ENCODE measurements at places on chromosomes 11 and 22. TPM values are rescaled to one million over a fixed set of nuclear protein-coding genes. Genes with fewer than 3 reads are reported as not detected.

- no peaks in the 10 kb centered on the region for H3K27me3 ChIP-seq
- DNase-seq, result no peak
- H3K4me1 ChIP-seq, result no peaks in the 10 kb centered on the region
- H3K36me3 ChIP-seq, result no peaks in the 10 kb centered on the region
- no peak overlapping the region for H3K4me3 ChIP-seq
Measured at GRCh38 chr11:30471244-30471643, 114.9 kb downstream of the MPPED2 start.

DNA sequence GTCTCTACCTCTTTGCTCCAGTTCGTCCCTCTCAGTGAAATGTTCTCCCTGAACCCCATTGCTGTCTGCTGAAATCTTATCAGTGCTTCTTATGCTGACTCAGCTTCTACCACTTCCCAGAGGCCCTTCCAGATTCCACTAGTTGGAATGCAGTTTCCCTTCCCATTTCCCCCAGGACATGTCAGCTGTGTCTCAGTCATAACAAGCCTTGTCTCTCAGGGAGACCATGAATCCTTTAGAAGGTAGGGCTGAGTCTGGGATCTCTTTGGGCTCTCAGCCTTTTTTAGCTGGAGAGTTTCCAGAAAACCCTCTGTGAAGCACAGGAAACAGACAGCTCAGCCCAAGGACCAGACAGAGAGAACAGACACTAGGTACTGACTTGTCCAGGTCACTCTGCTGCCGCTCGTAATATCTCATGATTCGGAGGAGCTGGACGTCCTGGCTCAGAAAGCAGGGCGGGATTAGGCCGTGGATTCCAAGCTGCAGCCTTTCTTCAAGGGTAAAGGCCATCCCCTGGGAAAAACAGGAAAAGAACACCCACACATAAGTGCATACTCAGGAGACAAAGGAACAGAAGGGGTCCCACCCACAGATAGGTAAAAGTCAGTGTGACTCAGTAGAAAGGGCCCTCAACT is 113.0 kb downstream of the ME3 start:
- DNase-seq, result no peak
- no peaks in the 10 kb centered on the region for H3K27me3 ChIP-seq
- H3K36me3 ChIP-seq, result no peaks in the 10 kb centered on the region
- H3K4me3 ChIP-seq, result no peak overlapping the region
- H3K4me1 ChIP-seq, result no peaks in the 10 kb centered on the region
- H3K27ac ChIP-seq, result no peak overlapping the region

- H3K27ac ChIP-seq, result no peak overlapping the region
- peaks cover 72% of the 10 kb centered on the region for H3K4me1 ChIP-seq
- H3K4me3 ChIP-seq, result peak overlapping the region; percentile 81
- no peaks in the 10 kb centered on the region for H3K27me3 ChIP-seq
- H3K36me3 ChIP-seq, result peaks cover 6% of the 10 kb centered on the region
- DNase-seq, result no peak
Measured at GRCh38 chr22:45239681-45240051, 1.0 kb downstream of the KIAA0930 start.

GRCh38 chr11:64849598-64850356 is 5.3 kb upstream of the CDC42BPG start:
- no peak overlapping the region for H3K27ac ChIP-seq
- H3K4me3 ChIP-seq, result no peak overlapping the region
- no peak for DNase-seq

DNA sequence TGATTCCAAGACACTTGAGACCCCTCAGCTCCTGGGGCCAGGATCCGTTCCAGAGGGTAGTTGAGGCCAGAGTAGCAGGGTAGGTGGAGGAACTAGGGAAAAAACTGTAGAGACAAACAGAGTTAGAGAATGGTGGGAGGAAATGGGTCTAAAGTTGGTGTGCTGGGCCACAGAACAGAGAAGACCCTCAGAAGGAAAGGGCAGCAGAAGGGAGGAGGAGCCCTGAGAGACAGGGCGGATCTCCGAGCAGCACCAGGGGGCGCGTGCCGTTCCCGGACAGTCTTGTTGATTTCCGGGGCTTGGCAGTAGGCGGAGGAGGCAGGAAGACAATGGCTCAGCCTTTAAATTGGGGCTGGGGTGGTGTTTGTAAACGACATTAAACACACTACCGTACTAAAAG is 2.4 kb upstream of the CECR2 start:
- peaks cover 9% of the 10 kb centered on the region for H3K4me1 ChIP-seq
- H3K36me3 ChIP-seq, result no peaks in the 10 kb centered on the region
- H3K4me3 ChIP-seq, result no peak overlapping the region
- H3K27me3 ChIP-seq, result peaks cover 44% of the 10 kb centered on the region
- DNase-seq, result no peak

- H3K4me3 ChIP-seq, result no peak overlapping the region
- no peaks in the 10 kb centered on the region for H3K4me1 ChIP-seq
- no peaks in the 10 kb centered on the region for H3K27me3 ChIP-seq
- no peak overlapping the region for H3K27ac ChIP-seq
- no peaks in the 10 kb centered on the region for H3K36me3 ChIP-seq
Measured at GRCh38 chr11:31414338-31414737, 44.7 kb downstream of the DNAJC24 start.

- no peaks in the 10 kb centered on the region for H3K36me3 ChIP-seq
- no peak overlapping the region for H3K27ac ChIP-seq
- H3K4me1 ChIP-seq, result peaks cover 47% of the 10 kb centered on the region
- peaks cover 4% of the 10 kb centered on the region for H3K27me3 ChIP-seq
- no peak for DNase-seq
- H3K4me3 ChIP-seq, result no peak overlapping the region
Measured at GRCh38 chr22:42296381-42296853, 26.0 kb upstream of the TCF20 start.

GRCh38 chr22:24693379-24693778 is 81.1 kb downstream of the PIWIL3 start:
- H3K4me3 ChIP-seq, result no peak overlapping the region
- H3K27ac ChIP-seq, result no peak overlapping the region
- no peaks in the 10 kb centered on the region for H3K27me3 ChIP-seq
- DNase-seq, result no peak

DNA sequence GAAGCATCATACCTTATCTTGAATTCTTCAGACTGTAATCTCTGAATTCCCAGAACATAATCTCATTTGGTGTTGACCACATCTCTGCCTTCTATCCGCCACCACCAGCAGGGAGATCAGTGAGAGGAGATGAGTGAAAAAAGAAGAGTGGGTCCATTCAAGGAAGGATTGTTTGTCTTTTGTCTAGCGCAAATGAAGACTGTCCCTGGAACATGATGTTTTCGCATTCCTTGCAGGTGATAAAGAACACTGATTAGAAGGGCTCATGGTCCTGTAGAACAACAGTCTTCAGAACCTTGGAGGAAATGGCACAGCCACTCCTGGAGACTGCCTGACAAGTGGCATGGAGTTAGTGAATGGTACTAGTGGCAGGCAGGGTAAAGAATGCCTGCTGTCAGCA is 869.6 kb downstream of the JRKL start:
- no peaks in the 10 kb centered on the region for H3K36me3 ChIP-seq
- no peak overlapping the region for H3K4me3 ChIP-seq

GRCh38 chr11:22371160-22371559 is 33.0 kb downstream of the SLC17A6 start:
- H3K4me3 ChIP-seq, result no peak overlapping the region
- DNase-seq, result no peak
- H3K27ac ChIP-seq, result no peak overlapping the region
- H3K4me1 ChIP-seq, result no peaks in the 10 kb centered on the region

DNA sequence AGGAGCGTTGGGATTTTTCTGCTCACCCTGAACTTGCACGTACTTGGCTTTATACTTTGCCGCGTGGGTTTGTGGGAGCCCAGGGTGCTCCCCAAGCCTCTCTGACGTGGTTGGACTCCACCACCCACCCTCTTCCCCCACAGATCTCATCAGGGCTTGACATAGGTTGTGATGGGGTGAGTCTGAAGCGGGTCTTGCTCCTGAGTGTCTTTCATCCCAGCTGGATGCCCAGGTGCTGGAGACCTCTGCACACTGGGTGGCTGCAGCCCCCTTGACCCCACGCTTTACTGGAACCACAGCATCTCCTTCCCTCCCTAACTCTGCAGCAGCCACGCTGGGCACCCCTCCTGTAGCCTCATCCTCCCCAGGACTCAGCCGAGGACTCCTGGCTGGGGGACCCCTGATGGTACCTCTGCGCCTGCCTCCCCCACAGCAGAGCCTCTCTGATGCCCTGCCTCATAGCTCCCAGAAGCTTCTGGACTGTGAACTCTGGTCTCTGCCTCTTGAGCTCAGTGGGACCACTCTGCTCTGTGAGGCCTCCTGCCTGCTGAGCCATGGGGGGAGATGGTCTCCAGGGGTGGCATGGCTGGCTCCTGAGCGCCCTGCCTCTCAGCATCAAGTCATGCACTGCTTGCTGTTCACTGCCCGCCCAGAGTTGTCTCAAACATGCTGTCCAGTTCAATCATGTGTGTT is 45.2 kb downstream of the MYEOV start:
- no peak overlapping the region for H3K4me3 ChIP-seq
- H3K27me3 ChIP-seq, result peaks cover 8% of the 10 kb centered on the region
- no peaks in the 10 kb centered on the region for H3K36me3 ChIP-seq
- no peak overlapping the region for H3K27ac ChIP-seq
- H3K4me1 ChIP-seq, result peaks cover 11% of the 10 kb centered on the region

DNA sequence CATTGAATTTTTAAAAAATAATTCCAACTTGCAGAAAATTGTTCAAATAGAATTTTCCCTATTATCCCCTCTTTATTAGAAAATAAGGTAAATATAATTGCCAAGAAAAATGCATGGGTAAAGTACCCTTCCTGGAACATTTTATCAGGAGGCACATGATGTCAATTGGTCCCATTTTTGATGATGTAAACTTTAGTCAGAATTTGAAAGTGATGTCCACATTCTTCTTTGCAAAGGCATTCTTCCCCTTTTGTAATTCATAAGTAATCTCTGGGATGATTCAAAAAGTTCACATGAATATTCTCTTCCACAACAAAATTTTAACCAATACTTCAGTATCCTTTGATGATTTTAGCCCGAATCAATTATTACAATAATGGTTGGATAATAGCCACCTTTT is 86.9 kb upstream of the ANO3 start:
- no peak overlapping the region for H3K4me3 ChIP-seq
- H3K4me1 ChIP-seq, result no peaks in the 10 kb centered on the region
- no peak overlapping the region for H3K27ac ChIP-seq
- DNase-seq, result no peak
- no peaks in the 10 kb centered on the region for H3K36me3 ChIP-seq

- peaks cover 22% of the 10 kb centered on the region for H3K4me1 ChIP-seq
- peaks cover 19% of the 10 kb centered on the region for H3K36me3 ChIP-seq
- H3K4me3 ChIP-seq, result no peak overlapping the region
- DNase-seq, result no peak
- no peak overlapping the region for H3K27ac ChIP-seq
- H3K27me3 ChIP-seq, result no peaks in the 10 kb centered on the region
Measured at GRCh38 chr11:33064033-33064825, 24.9 kb downstream of the TCP11L1 start.

DNA sequence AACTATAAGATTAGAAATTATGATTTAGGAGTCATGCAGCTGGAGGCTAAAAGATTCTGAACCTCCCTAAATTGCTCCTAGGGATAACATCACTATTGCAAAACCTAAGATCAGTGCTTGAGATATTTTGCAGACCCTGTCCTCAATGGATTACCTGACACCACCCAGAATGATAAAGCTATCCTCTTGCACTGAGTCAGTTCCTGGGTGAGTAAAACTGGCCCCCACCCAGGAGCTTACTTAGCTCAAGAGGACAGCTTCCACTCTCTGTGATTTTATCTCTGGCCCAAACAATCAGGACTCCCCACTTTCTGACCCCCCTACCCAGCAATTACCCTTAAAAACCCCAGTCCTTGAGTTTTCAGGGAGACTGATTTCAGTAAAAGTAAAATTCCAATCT is 2074.4 kb upstream of the RAG2 start:
- H3K27ac ChIP-seq, result no peak overlapping the region
- H3K27me3 ChIP-seq, result no peaks in the 10 kb centered on the region
- no peaks in the 10 kb centered on the region for H3K36me3 ChIP-seq
- H3K4me1 ChIP-seq, result no peaks in the 10 kb centered on the region
- H3K4me3 ChIP-seq, result no peak overlapping the region

GRCh38 chr11:400241-400689 is 6.3 kb downstream of the PKP3 start:
- peaks cover 5% of the 10 kb centered on the region for H3K36me3 ChIP-seq
- no peak overlapping the region for H3K4me3 ChIP-seq
- DNase-seq, result no peak

DNA sequence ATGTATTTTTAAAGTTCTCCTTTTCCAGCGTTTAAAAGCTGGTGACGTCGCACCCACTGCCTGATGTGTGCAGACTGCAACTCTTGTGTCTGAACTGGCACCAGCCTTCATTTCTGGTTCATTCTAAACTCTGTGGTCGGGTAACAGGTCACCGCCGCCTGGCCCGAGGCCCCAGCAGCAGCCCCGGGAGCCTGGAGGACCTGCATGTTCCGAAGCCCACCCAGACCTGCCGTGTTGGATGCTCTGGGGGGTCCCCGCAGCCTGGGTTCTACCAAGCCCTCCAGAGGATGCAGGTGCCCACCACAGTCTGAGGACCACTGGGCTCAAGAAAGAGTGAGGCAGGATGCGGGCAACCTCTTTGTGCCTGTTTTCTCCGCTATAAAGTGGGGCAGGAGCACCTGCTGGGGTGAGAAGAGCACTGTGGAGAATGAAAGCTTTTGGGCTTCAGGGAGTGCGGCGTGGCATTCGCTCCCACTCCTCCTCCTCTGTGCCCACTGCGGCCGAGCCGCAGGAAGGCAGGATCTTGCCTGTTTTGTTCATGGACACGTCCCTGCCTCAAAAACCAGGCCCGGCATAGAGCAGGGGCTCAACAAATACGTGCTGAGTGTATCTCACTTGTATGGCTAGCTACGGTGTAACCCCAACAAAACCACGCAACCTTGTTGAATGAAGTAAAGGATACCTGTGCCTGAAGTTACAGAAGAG is 40.1 kb downstream of the CERK start:
- no peaks in the 10 kb centered on the region for H3K27me3 ChIP-seq
- H3K4me1 ChIP-seq, result no peaks in the 10 kb centered on the region
- peaks cover 74% of the 10 kb centered on the region for H3K36me3 ChIP-seq
- DNase-seq, result no peak

- no peak overlapping the region for H3K27ac ChIP-seq
- no peak overlapping the region for H3K4me3 ChIP-seq
- peaks cover 27% of the 10 kb centered on the region for H3K4me1 ChIP-seq
- DNase-seq, result no peak
- H3K36me3 ChIP-seq, result peaks cover 7% of the 10 kb centered on the region
Measured at GRCh38 chr22:19890502-19891316, 36.0 kb upstream of the GNB1L start.

The GPHA2 gene
- 11.6 TPM for total RNA-seq

The MMP1 gene
- 0.09 TPM for total RNA-seq

The ALDH3B1 gene
- total RNA-seq, result 4.5 TPM

The CELSR1 gene
- 1.5 TPM for total RNA-seq

The MIEF1 gene
- 34.8 TPM for total RNA-seq

The ABTB2 gene
- total RNA-seq, result 5.1 TPM

The MOV10L1 gene
- not detected for total RNA-seq

The SLC43A3 gene
- total RNA-seq, result not detected

The OR52I1 gene
- total RNA-seq, result not detected

The OR8K3 gene
- not detected for total RNA-seq

All from HepG2 (cell line).